D721Med (cell line): ENCODE measurements at places on chromosomes 1 and 21.

GRCh38 chr1:15915991-15916390, 59.9 kb downstream of the ZBTB17 start:
- no peak for DNase-seq

DNA sequence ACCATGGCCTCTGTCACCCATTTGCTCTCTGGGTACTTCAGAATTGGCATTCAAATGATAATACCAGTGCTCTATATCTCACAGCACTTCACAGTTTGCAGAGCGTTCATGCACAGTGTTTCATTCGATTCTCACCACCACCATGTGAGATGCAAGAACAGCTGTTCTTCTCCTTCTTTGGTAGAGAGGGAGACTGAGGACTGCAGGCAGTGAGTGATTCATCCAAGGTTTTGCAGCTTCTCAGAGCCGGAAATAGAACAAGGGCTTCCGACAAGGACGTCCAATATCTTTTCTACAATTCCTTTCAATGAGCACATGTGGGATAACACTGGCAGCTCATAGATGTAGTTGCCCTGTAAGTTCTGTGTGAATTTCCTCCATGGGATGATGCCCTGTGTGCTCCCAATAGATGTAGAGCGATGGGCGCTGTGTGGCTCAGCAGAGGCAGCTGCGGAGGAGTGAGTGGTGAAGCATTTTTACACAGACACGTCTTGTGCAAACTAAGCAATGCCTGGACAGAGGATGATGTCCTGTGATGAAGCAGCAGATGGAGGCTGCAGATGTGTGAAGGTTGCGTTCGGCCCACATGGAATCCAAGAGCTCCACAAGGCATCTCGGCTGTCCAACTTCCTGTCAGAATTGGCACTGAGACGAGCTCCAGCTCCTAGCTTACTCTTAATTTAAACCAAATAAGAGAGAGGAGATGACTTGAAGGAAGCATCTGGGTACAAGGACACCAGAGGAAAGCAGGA, 24.9 kb downstream of the MT1HL1 start:
- DNase-seq = no peak

DNA sequence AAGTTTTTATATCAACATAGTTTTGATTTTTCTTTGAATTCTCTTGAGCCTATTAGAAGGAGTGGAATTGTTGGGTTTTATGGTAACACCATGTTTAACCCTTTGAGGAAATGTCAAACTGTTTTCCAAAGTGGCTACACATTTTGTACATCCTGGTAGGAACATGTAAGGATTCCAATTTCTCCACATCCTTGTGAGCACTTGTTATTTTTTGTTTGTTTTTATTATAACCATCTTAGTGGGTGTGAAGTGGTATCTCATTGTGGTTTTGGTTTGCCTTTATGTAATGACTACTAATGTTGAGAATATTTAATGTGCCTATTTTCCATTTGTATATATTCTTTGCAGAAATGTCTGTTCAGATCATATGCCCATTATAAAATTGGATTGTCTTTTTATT, 120.5 kb downstream of the FGGY start:
- no peak for DNase-seq

- no peak for DNase-seq
Observed at GRCh38 chr1:74731399-74732052, 1.3 kb downstream of the CRYZ start.

GRCh38 chr1:79310609-79311008, 304.1 kb upstream of the ADGRL4 start:
- no peak for DNase-seq

- DNase-seq = no peak
Observed at GRCh38 chr1:64623750-64624191, 121.1 kb upstream of the RAVER2 start.

DNA sequence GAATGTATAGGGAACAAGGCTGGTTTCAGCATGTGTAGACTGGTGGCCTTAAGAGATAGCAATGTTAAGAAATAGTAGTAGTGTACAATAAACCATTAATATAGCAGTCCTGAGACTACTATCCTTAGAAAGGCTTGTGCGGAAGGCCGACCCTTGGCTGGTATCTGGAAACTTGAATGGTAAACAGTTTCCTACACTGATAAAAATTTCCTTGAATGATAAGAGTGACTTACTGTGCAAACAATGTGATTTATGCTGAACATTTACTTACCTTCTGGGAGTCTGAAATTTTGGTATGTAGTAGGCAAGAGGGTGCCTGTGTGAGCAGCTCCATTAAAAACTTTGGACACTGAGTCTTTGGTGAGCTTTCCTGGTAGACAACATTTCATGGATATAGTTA, 44.7 kb downstream of the MAST2 start:
- DNase-seq = no peak

DNA sequence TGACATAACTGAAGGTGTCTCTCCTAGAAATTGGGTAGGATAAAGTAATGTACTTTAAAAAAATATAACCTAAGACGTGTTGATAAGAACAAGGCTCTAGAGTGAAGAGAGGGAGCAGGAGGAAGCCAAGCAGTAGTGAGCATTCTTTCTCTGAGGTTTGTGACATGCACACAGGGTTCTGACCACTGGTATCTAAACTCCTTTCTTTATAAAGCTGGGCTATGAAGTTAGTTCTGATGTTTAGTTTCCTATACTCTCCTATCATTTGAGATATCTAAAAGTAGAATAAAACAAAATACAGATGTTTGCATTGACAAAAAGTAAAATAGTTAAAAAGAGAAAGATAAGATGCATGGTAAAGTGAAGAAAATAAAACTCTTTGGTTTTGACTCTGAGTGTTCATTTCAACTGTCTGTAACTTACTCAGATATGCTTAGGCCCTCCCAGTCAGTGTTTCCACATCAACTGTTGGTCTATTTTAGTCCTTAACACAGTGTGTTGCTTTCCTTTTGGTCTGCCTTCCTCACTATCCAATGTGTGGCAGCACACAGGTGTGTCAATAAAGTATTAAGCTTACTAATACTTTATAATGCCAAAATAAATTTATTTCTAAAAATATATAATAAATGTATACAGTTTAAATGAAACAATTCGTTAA, 543.5 kb downstream of the PTPRC start:
- DNase-seq = no peak

GRCh38 chr1:212256369-212256768, 28.8 kb upstream of the PPP2R5A start:
- no peak for DNase-seq

DNA sequence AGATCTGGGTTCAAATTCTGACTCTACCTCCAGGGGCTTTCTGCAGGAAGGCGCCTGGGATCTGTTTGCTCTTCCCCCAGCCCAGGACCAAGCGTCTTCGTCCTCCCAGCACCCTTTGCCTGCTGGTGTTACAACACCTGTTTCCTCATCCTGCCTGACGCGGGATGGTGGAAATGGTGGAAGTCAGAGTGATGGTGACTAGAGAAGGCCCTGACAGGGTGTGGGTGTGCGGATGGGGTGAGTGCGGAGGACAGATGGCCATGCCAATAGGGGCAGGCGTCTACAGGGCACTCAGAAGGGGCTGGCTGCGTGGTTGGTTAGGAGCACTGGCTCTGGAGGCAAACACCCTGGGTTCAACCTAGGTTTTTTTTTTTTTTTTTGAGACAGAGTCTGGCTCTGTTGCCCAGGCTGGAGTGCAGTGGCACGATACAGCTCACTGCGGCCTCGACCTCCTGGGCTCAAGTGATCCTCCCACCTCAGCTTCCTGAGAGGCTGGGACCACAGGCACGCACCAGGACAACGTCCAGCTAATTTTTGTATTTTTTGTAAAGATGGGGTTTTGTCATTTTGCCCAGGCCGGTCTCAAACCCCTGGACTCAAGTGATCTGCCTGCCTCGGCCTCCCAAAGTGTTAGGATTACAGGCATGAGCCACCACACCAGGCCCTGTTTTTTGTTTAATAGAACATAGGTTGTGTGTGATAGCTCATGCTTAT, 1.5 kb downstream of the THEMIS2 start:
- DNase-seq = no peak

DNA sequence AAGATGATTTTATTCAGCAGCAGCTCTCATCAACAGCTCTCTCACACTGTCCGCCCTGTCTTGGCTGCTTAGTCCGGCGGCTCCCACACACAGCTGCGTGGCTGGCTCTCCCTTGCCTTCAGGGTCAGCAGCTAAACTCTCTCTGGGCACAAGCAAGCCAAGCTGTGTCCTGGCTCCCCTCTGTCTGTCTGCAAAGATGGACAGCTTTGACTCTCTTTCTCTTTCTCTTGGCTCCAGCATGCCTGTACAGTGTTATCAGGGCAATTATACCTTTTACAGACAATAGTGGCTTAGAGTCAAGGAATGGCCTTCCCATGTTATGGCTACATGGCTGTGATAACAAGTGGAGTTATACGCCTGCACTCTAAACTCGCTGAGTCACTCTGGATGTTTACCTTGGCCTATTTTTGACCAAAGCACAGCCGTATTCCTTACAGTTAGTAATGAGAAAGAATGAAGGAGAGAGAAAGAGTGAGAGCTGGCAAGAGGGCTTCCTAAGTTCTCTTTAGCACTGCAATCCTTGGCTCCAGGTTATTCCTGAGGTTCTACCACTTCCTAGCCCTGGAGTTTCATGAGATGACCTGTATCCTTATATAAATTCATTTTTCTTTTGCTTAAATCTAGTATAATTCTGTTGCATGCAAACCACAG, 59.9 kb upstream of the ZSWIM5 start:
- DNase-seq = no peak

DNA sequence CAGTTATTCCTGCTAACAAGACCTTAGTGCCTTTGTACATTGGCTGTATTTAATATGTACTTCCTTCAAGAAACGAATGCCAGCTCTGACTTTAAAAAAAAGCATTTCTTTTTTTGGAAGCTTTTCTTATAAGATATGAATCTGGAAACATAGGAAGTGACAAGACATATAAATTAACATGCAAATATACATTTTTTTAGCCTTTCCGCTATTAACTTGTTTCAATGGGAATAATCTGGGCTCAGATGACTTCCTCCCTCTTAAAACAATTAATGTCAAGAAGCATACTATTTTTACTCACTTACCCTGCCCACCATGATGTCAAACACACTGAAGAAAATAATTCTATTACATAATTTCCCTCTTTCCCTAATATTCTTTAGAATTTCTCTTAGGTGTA, 1.4 kb downstream of the DENND1B start:
- no peak for DNase-seq

GRCh38 chr1:42089246-42089645, 64.0 kb upstream of the GUCA2B start:
- DNase-seq = no peak

GRCh38 chr21:18369115-18369514, 34.5 kb downstream of the TMPRSS15 start:
- no peak for DNase-seq

GRCh38 chr1:176617881-176618280, 154.9 kb downstream of the PAPPA2 start:
- DNase-seq = no peak

GRCh38 chr21:36450511-36450910, 29.4 kb downstream of the CLDN14 start:
- no peak for DNase-seq

DNA sequence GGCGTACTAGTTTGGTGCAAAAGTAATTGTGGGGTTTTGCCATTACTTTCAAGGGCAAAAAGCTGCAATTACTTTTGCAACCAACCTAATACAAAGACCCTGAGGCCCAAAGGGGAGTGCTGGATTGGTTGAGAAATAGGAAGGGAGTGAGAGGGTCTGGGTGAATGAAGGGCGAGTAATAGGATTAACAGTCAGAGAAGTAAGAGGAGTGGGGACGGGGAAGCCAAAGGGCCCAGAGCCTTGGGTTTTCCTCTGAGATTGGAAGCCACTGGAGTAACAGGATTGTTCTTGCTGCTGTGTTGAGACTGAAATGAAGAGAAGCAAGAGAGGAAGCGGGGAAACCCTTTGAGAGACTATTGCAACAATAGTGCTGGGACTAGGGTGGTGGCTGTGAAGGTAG, 19.0 kb upstream of the PRELP start:
- no peak for DNase-seq

GRCh38 chr1:91712393-91712792, 173.6 kb downstream of the TGFBR3 start:
- DNase-seq = no peak

DNA sequence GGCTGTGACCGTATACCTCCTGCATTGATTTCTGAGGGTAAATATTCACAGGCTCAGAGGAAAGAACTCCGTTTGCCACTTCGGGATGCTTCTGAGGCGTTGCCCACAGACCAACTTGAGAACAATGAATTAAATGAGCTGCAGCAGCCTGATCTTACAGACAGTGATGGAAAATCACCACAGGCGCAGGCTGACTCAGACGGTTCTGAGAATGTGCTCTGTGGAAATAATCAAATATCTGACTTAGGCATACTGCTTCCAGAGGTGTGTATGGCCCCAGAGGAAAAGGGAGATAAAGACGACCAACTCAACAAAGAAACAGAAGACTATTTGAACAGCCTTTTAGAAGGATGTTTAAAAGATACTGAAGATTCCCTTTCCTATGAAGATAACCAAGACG, 76.7 kb upstream of the SCCPDH start:
- no peak for DNase-seq

DNA sequence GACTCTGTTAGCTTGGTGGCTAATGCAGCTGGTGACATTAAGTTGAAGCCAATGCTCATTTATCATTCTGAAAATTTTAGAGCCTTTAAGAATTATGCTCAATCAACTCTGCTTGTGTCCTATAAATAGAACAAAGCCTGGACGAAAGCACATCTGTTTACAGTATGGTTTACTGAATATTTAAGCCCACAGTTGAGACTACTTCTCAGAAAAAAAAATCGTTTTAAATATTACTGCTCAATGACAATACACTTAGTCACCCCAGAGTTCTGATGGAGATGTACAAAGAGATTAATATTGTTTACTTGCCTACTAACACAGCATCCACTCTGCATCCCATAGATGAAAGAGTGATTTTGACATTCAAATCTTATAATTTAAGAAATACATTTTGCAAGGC, 79.6 kb downstream of the NEGR1 start:
- DNase-seq = no peak

DNA sequence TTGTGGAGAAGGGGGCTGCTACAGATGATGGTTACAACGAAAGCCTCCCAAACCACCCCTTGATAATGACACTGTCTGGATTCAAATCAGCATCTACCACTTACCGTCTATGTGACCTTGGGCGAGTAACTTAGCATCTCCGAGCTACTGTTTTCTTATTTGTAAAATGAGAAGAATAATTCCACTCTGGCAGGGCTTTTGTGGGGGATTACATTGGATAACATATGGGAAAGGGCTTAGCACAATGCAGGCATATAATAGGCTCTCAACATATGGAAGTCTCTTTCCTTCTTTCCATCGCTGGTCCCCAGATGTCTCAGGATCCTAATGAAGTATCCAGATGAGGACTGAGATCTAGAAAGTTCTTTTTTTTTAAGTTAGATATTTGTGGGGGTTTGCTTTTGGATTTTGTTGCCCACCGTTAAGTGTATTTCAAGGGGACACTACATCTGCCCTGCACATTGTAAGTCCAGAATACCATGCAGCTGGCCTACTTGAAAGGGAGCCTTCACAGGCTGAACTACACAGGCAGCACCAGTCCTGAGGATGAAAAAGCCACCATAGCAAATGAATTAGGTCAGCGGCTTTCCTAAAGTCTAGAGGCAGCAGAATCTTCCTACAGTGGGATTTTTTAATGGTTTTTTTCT, 172.2 kb upstream of the IRF2BP2 start:
- DNase-seq = peak; percentile 90

- no peak for DNase-seq
Observed at GRCh38 chr1:192022827-192023226, 135.4 kb upstream of the RGS18 start.
